ENCODE measurements at places on chromosomes 1 and 21. TPM values are rescaled to one million over a fixed set of nuclear protein-coding genes. Genes with fewer than 3 reads are reported as not detected.

MEGF6 gene
- 15.4 TPM for total RNA-seq

DNA sequence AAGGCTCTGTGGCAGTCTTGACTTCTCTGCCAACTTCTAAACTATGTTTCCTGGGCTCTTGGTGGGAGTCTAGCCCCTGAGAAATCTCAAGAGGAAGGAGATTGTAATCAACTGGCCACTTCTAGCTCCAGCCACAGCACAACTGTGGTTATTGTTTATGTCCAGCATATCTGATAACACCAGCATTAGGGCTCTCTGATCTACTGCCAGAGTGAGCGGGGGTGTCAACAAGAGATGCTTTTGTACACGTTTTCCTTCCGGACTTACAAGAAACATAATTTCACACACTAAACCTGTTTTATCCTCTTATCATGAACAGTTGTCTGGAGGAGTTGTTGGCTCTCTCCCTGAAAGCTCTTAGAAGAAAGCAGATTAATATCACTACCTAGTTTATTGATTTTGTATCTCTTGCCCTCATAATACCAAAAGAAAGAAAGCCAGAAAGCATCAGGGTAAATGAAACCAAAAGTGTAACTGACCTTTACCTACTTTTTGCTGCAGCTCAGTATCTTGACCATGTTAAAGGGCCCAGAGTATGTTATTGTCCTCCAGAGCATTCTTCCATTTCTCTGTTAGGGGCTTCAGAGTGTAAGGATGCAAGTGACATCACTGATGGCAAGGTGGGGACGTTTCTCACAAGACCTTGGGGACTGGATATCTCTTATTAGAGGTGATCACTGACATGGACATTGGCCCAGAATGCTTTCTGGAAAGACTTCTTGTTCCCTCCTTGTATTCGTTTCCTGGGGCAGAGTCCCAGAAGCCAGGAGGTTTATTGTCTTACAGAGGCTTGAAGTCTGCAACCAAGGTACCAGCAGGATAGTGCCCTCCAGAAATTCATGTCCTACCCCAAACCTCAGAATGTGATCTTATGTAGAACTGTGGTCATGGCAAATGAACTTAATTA is 9.6 kb upstream of the SH2D1B start:
- no peak for DNase-seq

DNA sequence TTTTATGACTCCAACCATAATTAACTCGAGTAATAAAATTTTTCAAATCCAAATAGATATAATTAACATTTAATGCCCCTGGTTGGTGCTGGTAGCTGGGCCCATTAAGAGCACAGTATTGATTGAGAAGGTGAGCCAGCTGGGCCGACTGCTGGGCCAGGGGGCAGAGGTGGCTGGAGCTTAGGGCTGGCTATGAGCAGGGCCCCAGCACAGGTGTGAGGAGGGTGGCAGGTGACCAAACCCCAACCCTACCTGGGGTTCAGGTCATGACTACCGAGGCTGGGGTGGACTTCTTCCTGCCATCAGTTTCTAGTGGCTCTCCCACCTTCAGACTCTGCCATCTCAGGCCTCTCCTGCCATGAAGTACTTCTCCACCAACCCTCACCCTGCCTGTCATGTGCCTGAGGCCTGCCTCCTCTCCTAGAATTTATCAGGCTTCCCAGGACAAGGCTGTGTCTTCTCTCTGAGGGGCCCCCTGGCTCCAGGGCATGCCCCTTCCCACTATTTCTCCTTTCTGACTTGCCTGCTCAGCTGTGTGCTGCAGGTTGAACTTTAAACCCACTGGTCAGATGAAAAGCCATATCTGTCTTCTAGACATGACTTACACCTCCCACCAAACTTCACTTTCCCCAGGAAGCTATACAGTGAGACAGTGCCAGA is 85.6 kb downstream of the TMEM53 start:
- no peak for DNase-seq

SIK1 gene
- 1.1 TPM for total RNA-seq

DNA sequence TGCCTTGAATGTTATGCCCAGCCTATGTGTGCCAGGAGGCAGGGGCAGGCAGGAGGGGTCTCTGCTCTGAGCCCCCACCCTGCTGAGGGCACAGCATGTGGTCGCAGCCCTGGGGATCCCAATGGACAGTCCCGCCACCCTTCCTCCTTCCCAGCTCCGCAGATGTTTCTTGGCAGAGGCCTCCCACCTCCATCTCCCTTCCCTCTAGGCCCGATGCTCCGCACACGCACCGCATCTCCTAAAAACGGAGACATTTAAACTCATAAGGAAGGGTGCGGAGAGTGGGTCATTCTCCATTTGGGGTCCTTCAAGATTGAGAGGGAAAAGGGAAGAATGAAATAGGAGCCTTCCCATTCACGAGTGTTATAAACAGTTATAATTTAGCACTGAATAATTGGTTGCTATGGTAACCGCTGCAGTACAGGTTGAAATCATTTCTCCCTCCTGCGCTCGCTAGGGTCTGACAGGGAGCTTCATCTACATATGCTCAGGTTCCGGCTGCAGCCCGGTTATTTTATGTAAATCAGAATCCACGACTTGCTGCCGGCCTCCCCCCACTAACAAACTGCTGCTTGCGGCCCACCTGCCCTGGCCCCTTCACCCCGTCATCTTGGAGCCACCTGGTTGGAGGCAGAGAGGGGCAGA is 16.0 kb downstream of the CHD5 start:
- no peak for DNase-seq

DNA sequence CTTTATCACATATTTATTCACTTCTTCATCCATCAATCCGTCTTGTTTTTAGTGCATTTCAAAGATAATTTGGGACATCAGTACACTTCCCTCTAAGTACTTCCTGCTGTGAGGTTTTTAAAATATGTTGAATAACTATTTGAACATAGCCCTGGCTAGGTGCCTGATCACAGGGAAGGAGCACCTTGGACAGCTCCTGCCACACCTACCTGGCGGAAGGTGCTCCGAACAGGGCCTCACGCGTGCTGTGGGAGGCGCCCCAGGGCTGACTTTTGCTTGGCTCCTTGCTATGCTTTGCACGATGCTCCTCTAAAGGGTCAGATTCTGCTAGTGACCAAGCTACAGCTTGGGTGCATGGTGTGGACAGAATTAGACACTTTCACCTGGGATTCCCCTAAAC is 4.9 kb upstream of the ATXN7L2 start:
- peak; percentile 77 for DNase-seq

DNA sequence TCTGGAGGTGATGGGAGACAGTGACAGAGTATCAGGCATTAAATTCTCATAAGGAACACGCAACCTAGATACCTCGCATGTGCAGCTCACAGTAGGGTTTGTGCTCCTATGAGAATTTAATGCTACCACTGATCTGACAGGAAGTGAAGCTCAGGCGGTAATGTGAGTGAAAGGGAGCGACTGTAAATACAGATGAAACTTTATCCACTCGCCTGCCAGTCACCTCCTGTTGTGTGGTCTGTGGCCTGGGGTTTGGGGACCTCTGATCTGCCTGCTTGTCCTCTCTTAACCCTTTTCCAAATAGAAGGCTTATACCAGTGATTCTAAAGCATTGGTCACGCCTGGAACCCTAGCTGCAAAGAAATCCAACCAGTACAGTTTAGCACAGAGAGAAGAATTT is 15.3 kb downstream of the GABPA start:
- no peak for DNase-seq

DNA sequence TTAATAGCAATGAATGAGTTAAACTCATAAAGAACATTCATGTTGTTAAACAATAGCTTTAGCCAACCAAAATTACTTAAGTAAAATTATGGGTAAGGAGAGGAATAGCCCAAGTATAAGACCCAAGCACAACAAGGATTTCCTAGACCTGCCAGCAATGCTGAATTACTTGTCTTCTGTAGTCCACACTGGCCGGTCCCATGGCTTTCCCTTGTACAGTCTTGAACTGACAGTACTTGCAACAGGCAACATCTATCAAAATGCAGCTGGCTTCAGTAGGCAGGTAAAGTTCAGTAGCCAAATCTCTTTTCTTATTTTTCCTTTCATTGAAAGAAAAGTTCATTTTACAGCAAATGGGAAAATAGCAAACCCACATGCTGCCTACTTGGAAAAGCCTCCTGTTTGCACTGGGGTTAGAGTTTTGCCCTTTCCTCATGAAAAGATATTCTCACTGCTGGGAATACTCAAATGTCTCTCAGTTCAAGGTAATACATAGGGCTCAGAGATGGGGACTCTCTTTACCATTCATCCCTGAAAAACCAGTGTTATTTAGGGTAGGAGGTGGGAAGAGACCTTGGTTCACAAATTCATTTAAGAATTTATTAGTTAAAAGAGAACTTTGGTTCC is 222.8 kb downstream of the TTLL7 start:
- no peak for DNase-seq

- no peak for DNase-seq
These were observed 42.9 kb downstream of the KCNJ15 start for GRCh38 chr21:38299671-38300070.

DNA sequence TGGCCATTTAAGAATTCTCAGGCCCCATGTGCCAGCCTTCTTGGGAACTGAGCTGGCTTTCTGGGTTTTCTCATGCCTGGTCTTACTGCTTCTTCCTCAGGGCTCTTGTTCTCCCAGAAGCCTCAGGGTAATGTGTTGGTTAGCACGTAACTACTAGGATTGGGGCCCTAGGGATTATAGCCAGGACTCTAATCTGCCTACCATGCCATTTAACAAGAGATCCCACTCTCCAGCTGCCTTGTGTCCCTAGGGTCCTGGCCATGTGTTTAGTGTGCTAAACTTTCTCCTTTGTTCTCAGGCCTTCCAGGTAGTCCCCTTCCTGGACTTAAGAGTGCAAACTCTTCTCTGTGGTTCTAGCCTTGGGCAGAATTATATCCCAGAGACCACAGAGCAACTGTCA is 2.2 kb upstream of the SH3BGRL3 start:
- DNase-seq, result no peak

DNA sequence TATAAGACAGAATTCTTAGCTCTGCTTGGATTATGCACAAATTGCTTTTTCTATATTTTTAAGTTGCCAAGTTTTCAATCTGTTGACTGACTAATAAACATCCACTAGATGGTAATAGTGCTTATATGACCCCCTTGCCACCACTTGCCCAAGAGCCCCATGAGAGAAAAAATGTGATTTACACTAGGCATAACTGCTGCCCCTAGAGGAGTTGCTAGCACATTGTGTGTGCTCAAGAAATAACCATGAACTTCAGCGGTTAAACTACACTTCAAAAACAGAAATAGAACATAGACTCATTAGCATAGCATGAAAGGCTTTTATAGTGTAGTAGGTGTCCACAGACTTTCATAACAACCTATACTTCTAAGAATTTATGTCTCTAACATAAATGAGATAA is 61.4 kb downstream of the BRINP3 start:
- peak; percentile 42 for DNase-seq

GRCh38 chr1:182652933-182653332 is 31.5 kb downstream of the RGS8 start:
- DNase-seq, result no peak

NECTIN4 gene
- not detected for total RNA-seq

- peak; percentile 93 for DNase-seq
These were observed 9.2 kb upstream of the LAD1 start for GRCh38 chr1:201408176-201408833.

GRCh38 chr21:15195768-15196167 is 131.0 kb upstream of the NRIP1 start:
- DNase-seq, result no peak

KCNN3 gene
- total RNA-seq, result 4.0 TPM

GSTM5 gene
- 4.8 TPM for total RNA-seq

NCSTN gene
- 45.9 TPM for total RNA-seq

DNA sequence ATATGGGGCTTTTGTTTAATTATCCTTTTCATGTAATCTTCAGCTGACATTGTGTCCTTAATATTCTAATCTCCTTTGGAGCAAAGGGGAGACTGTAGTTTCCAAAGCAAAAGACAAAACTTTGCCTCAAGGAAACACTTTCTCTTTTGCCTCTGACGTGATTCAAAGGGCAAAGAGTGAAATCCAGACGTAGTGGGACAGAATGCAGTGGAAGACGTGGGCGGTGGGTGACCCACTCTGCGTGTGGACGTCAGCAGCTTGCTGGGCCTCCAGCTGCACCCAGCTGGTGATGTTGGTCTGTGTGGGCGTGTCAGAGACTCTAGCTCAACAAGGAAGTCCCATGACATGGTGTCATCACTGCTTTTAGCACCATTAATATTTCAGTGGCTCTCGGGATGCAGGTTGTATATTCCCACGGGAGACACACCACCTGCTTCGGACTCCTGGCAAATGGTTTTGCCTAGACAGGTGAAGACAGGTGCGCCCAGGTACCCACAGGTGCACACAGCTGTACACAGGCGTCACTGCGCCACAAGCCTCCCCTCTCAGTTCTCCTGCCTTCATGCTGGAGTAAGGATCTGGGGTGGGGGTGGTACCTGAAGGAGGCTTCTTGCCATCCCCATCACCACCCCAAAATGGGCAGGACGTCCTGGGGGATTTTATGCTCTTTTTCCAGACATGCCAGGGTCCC is 292.1 kb upstream of the VAMP3 start:
- no peak for DNase-seq

WDR47 gene
- total RNA-seq, result 5.2 TPM

DNA sequence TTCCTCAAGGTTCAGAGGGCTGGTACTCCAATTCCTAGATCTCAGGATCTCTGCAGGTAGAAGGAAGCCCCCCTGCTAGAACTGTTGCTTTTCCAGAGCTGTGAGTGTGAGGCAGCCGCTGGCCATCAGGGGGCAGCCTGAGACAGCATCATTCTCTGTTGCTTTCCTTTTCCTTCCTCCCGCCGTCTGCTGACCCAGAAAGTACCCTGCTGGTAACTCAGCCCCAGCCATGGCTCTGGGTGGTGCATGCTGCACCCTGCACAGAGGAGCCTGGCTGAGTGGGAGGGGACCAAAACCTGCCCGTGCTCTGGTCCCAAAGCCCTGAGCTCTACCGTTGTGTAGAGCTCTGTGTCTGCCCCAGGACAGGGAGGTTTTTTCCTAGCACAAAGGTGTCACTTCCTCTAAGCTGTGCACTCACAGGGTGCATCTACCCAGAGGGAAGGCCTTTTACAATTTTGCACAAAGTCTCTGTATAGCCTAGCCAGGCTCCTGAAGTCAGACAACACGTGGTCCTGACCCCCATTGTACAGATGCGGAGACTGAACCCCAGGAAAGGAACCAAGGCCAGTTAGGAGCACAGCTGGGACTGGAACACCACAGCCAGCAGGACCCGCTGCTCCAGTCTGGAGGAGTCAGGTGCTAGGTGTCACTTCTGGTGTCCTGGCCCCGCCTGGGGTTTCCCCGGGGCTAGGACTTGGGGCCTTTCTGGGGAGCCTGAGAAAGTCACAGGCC is 5.6 kb upstream of the FAM131C start:
- peak; percentile 88 for DNase-seq

DNA sequence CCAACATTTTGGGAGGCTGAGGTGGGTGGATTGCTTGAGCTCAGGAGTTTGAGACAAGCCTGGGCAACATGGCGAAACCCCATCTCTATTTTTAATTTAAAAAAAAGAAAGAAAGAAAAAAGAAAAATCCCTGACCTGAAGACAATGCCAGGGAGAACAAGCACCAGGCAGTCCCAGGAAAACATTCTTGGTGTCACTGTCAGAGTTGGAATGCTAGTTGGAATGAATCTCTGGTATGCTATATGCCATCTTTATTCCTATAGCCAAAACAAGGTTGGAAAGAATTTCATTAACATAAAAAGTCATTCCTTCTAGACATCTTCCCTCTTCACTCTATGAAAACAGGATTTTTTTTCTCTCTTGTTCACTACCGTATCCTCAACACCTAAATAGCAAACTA is 2.8 kb downstream of the DNAJC8 start:
- DNase-seq, result no peak

- no peak for DNase-seq
These were observed 64.6 kb downstream of the RUNX1 start for GRCh38 chr21:34984356-34985058.
